NCI-H510A (cell line): ENCODE measurements at places on chromosomes 6 and 20.

GRCh38 chr20:8367689-8368088 lies 235.6 kb downstream of the PLCB1 start:
- DNase-seq = no peak

GRCh38 chr6:44024574-44025219 lies 102.6 kb downstream of the MRPL14 start:
- DNase-seq = no peak

GRCh38 chr6:38279423-38279822 lies 360.3 kb downstream of the BTBD9 start:
- DNase-seq = no peak

DNA sequence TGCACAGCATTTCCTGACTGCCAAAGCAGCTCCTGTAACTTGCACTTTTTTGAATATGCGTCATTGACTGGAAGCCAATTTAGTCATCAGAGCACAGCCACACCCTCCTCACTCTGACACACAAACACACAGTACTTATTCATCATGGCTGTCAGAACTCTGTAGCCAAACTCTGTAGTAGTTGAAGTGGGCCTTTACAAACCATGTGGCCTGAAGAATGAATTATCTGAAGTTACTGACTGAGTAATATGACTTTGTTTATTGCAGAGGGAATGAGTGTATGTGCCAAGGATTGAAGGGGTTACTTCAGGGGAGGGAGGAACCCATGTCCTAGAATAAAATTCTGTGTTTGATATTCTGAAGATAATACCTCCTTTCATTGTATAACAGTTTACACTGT lies 102.7 kb downstream of the FIG4 start:
- no peak for DNase-seq

DNA sequence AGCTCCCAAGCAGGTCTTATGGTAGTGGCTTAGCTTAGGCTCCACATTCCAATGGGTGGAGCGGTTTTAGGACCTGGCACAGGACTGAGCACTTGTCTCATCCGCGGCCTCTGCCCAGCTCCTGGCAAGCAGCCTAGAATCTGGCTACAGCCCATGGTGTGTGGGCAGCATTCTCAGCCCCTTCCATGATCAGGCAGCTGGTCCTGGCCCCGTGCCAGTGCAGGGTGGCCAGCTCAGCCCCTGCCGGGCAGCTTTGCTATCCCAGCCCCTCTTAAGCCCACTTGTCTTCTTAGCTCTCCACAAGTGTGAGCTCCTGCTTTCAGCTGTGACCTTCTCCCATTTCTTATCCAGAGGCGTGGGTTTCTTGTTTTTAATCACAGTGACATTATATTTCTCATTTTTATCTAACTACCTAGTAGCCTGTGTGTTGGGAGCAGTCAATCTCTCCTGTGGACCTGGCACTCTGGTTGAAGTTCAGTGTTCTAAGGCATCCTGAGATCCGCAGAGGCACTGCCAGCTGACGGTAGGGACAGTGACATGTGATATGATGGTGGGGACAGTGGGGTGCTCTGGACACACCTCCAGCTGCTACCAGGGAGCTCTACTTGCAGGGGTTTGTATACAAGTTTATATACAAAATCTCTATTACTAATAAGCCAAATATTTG lies 119.9 kb upstream of the PRND start:
- DNase-seq = no peak

DNA sequence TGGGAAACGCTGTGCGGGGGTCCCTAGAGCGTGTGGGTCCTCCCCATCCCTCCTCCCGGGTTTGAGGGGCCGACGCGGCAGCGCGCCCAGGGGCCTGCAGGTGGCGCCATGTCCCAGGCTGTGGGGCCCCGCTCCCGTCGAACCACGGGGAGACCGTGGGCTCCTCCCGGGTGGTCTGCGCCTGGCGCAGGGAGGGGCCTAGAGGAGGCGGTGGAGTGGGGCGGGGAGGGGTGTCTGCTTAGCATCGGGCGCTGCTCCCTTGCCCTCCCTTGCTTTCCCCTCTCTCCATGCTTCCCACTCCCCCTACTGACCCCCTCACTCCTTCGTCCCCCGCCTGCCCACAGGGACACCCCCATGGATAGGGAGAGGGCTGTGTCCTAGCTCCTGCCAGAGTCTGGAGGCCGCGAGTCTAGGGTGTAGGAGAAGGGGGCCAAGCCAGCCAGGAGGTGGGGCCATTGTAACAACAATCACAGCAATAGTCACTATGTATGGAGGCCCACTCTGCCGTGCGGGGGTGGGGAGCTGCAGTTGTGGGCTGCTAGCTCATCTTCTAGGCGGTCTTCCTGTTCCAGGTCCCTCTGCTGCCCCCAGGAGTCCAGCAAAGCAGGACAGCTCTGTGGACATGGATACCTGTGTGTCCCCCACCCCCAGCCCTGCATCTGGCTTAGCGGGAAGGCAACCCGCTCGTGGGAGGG lies 51.7 kb downstream of the CHMP4B start:
- no peak for DNase-seq
